ENCODE measurements at places on chromosomes 5 and 9.

DNA sequence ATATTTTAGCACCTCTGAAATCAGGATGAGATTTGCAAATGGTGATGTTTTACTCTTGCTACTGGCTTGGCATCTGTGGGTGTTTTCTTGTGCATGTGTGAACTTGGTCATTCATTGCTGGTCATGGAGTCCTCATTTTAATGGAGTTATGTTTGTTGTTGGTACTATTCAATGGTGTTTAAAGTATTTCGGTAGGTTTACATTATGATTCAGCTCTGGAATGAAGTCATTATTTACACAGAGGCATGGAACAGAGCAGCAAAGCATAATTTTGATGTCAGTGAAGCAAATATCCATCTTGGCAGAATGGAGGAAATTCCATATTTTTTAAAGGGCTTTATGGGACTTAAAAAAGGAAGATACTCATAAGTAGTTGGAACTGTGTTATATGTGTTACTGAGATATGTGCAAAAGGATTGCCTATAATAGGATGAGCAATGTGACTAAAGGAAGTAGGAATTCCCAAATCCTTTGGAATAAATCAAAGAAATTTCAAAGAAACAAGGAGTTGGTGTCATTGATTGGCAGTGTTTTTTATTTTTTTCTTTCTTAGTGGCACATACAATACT is 147.4 kb downstream of the ACTBL2 start:
- no peak for DNase-seq

GRCh38 chr5:95113489-95113888 is 171.4 kb downstream of the MCTP1 start:
- no peak for DNase-seq

GRCh38 chr9:114631166-114631565 is 20.1 kb downstream of the TMEM268 start:
- no peak for DNase-seq

- DNase-seq, result no peak
Measured at GRCh38 chr5:6066016-6066415, 312.3 kb downstream of the MED10 start.

DNA sequence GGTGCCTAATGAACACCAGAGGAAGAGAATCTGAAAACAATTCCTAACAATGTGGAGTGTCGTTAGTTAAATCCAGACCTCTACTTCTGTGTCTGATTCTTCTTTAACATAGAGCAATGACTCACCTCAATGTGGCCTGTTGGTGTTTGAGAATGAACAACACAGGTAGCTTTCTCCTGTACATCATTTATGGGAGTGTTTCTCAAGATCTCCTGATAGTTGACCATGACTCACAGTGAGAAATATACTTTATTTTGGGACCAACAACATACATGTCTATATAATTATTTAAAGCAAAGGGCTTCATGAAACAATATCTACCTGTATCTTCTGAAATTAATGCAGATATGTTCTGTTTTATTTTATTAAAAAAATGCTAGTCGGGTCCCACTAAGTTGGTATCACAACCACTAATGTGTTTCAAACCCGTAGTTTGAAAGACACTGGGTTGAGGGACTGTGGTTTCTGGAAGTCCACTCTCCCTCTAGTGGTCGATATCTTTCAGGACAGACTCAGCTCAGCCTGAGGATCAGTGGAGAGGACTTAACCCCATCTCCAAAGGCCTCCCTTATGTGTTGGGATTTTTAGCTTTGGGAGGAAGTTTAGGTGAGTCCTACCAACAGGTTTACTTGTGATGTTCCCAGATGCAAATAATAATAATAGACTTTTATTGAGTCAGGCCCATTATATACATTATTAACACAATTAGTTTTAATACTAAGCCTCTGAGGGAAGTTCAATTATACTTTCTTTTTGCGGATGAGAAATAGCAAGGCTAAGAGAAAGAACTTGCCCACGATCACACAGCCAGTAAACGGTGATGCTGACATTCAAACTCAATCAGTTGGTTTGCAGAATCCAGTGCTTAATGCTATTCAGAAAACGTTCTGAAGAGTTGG is 70.0 kb upstream of the KLF9 start:
- DNase-seq, result no peak

GRCh38 chr5:34543687-34544086 is 112.4 kb upstream of the RAI14 start:
- DNase-seq, result no peak

DNA sequence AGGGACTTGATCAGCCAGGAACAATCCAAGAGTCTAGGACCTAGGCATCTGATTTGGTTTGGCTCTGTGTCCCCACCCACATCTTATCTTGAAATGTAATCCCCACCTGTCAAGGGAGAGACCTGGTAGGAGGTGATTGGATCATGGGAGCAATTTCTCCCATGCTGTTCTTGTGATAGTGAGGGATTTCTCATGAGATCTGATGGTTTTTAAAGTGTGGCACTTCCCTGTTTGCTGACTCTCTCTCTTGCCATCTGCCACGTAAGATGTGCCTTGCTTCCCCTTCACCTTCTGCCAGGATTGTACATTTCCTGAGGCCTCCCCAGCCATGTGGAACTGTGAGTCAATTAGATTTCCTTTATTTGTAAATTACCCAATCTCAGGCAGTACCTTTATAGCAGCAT is 201.7 kb upstream of the ACTBL2 start:
- DNase-seq, result no peak

GRCh38 chr9:114521846-114522245 is 16.6 kb upstream of the WHRN start:
- no peak for DNase-seq

GRCh38 chr5:14206028-14206725 is 63.0 kb downstream of the TRIO start:
- no peak for DNase-seq

DNA sequence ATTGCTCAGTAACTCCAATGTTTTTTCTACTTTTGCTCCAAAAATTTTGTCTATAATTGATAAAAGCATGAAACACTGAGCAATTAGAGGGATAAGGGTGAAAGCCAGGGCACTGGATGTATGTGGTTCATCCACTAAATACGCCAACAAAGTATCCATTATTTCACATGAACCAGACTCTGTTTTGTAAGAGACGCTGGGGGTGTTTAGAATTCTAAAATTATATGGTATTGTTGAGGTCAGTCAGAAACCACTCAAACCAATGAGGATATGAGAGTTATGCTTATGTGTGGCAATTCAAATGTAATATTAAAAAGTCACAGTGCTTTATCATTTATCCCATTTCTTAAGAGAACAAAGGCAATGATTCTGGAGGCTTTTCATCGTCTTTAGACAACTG is 220.2 kb downstream of the EFNA5 start:
- DNase-seq, result no peak

GRCh38 chr9:136353088-136353487 is 10.5 kb downstream of the DNLZ start:
- DNase-seq, result no peak

DNA sequence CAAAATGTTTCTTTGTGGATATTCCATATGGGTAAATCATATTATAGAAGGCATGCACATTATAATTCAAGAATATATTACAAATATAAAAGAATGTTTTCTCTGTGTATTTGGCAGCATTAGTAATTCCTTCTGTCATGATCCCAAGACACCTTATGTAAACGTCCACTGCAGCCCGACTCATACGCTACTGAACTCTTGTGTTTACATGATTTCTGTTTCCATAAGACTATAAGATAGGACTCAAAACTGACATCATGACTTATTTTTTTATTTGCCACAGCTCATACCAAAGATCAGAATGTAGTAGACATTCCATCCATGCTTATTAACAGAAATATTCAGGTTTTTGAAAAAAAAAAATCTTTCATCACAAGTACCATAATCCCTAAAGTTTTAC is 234.1 kb downstream of the AP3B1 start:
- no peak for DNase-seq

DNA sequence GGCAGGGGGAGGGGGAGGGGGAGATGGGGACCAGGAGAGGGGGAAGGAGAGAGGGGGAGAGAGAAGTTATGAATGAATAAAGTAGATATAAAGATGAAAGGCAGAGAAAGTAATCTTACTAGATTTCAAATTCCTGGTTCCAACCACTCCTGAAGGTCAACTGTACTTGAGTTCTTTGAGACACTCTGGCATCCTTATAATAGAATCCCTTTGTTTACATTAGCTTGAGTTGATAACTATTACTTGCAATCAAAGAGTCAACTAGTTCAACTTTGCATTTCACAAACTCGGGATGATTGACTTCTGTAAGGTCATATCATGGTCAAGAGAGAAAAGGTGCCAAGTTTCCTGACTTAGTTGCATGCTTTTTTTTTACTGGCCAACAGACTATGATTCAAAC is 42.2 kb downstream of the BAAT start:
- DNase-seq, result no peak

- DNase-seq, result no peak
Measured at GRCh38 chr5:109511980-109512734, 102.4 kb upstream of the PJA2 start.

GRCh38 chr9:68706363-68707201 is 1.5 kb downstream of the PIP5K1B start:
- DNase-seq, result no peak

GRCh38 chr9:99796231-99796630 is 25.5 kb upstream of the NR4A3 start:
- DNase-seq, result no peak

- DNase-seq, result no peak
Measured at GRCh38 chr5:6176102-6176693, 202.1 kb downstream of the MED10 start.

DNA sequence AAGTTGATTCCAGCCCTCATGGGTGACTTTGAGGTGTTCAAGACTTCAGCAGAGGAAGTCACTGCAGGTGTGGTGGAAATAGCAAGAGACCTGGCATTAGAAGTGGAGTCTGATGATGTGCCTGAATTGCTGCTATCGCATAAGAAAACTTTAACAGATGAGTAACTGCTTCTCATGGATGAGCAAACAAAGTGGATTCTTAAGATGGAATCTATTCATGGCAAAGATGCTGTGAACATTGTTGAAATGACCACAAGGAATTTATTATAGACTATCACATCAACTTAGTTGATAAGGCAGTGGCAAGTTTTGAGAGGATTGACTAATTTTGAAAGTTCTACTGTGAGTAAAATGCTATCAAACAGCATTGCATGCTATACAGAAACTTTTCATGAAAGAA is 17.1 kb upstream of the POU4F3 start:
- DNase-seq, result no peak

DNA sequence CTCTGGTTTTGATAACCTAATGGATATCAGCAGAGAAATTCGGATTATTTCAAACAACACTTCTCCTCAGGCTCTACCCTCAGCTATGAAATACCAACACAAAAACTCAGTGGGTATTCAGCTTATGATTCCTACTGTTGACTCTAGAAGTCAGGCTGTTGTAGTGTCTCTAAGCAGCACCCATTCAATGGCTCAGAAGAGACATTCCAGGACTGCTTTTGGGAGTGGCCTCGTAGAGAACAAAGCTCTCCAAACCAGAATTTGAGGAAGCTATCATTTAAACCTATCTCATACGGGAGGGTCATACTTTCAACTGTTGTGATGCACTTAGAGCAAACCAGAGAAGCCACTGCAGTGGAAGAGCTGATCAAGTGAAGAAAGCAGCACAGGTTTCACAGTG is 34.1 kb downstream of the ETF1 start:
- no peak for DNase-seq

GRCh38 chr5:122156724-122157325 is 27.5 kb downstream of the ZNF474 start:
- DNase-seq, result no peak

DNA sequence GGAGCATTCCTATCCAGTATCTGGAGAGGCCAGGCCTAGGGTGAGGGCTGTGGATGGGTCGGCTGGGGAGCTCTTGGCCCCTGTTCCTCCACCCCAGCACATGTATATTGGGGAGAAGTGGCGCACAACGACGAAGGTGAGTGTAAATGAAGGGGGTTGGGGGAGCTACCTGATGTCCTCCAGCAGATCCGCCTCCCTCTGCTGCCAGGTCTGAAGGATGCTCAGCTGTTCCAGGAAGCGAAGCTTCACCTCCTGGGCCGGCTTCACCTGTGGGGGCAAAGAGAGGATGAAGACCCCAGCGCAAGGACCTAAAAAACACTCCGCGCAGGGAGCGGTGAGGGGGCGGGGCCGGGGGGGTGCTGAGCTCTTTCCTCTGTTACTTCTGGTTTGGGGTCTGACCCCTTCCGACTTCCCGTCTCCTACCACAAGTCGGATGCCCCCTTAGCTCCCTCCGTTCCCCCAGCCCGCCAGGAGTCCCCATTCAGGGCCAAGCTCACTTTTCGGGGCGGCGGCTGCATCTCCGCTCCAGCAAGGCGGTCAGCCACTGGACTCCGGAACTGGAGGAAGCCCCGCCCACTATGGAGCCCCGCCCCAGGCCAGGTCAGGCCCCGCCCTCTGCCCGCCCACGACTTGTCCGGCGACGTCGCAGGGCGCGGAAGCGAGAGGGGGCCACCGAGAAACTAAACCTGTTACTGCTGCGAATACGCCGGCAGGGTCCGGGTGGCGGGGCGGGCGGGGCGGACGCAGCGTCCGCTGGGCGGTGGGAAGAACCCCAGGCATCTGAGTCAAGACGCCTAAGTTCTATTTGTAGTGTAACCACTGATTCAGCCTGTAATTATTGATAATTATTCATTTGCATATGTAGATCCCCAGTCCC is at the start of gene FCHSD1:
FCHSD1 (minus strand) TSS at position 568 of the 877 bp plus-strand sequence; CDS start at position 518, 50 bp downstream.
- DNase-seq, result peak; percentile 91

DNA sequence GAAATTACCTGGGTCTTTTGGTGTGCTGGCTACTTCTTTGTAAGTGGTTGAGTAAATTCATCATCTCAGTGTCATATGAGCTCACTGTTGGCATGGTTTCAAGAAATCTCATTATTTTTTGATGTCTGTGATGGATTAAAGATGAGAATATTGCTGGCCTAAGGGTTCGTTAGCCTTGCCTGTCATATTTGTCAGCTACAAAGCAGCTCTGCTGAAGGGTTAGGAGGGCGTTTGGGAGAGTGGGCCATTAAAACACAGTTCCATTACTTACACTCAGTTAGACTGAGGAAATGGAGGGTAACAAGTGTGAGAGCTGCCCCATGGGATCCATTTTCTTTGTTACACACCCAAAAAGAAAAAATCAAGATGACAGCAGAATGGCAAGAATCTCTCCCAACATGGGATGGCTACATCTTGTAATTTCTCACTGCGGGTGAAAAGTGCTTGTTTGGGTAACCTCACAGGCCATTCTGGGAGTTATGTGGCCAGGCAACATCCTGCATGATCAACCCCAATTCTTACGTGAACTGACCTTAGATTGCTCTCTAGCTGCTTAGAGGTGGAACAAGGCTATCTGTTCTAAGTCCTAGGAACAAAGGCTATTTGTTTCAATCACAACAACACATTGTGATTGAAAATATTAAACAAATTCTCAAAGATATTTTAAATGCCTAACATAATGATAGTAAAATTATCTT is 609.5 kb upstream of the RGMB start:
- DNase-seq, result no peak

DNA sequence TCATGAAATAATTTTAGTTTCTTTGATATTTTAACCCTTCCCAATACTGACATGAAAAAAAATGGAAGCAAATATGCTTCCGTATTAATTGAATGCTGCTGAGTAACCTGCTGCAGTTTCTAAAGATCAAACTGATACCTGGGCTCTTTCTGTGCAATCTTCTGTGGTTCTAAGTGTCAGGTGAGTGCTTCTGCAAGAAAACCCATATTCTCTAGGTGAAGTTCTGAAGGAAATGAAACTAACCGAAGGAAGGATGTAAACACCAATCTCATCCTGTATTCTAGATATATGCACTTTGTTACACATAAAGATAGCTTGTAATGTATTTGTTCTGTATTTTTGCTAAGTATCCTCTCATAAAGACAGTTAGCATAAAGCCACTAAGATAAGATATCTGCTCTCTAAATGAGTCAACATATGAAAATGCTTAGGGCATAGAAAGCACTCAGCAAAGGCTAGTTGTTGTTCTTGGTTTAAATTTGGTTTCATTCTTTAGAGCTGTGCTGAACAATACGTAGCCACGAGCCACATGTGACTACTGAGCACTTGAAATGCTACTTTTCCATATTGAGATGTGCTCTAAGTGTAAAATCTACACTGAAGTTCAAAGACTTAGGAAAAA is 52.0 kb downstream of the ITGA2 start:
- no peak for DNase-seq
